ENCODE measurements at places on chromosomes 6 and 20. TPM values are rescaled to one million over a fixed set of nuclear protein-coding genes. Genes with fewer than 3 reads are reported as not detected.

DNA sequence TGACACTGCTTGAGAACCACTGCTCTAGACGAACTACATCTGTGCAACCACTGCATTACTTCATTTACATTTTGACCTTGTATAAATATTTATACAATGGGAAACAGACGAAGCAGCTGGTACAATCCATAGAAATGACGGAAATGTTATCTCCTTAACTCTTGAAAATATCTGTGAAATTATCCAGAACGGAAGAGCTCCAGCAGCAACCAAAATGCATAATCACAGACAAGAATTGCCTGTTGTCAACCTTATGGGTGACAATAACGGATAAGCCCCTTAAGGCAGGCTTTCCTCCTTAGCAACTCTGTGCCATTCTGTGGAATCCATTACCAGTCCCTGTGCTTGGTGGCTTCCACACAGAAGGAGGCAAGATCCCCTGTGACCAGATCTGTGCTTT lies 115.4 kb downstream of the DTNBP1 start:
- DNase-seq, result no peak

MOG gene
- not detected for total RNA-seq

ZNF311 gene
- 1.3 TPM for total RNA-seq

GRCh38 chr6:147128056-147128455 lies 76.2 kb upstream of the STXBP5 start:
- DNase-seq, result no peak
